ENCODE measurements at places on chromosomes 5 and 9.

GRCh38 chr5:54848581-54848980 is 136.8 kb downstream of the ESM1 start:
- no peak for DNase-seq

DNA sequence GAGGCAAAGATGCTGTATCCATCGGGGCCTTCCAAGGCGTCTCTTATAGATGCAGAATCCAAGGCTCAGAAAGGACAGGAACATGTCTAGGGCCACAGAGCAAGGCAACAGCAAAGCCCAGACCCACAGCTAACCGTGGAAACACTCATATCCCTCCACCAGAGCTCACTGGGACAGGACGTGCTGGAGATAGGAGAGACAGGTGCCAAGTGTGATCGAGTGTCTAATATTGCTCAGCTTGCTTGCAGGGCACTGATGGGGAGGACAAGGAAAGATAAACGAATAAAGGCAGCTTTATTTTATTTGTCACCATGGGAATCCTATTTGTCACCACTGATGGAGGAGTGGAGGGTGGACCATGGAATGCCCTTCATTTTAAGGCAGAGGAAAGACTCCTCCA is 44.0 kb upstream of the AKNA start:
- no peak for DNase-seq

DNA sequence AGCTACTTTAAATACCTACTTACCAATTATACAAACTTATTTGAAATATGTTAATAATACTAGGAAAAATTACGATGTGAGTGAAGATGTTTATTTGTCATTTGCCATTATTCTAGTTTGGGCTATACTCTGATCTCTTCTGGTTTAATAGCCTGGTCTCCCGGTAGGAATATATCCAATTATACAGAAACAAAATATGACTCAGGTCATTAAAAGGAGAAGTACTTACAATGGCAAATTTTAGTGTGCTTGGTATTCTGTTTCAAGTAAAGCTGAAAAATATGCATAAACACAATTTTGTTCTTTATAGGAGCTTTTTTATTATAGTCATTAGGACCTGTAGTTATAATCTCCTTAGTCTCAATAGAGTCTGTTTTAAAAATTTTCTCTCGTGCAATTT is 176.8 kb downstream of the SLCO4C1 start:
- DNase-seq = no peak

DNA sequence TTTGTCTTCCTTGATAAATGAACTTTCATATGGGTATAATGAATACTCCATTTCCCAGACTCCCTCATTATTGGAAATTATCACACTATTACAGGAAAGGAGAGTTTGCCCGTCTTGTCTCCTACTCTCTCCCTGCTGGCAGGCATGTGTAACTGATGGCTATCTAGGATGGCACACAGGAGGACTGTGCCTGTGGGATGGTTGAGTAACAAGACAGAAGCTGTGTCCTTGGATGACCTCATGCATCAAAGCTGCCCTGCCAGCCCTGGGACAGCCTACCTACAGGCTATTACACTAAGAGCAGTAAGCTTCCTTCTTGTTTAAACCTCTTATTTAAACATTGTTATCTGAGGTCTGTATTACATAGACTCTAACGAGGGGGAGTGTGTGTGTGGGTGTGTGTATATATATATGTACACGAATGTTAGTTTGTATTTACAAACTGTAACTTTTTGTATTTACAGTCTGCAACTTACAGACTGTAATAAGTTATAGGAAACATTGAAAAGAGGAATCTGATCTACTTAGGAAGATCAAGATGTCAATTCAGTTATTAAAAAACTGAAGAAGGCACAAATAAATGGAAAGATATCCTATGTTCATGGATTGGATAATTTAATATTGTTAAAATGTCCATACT is 247.6 kb upstream of the ACO1 start:
- DNase-seq = no peak

GRCh38 chr9:73549991-73550390 is 398.3 kb downstream of the ANXA1 start:
- DNase-seq = no peak

DNA sequence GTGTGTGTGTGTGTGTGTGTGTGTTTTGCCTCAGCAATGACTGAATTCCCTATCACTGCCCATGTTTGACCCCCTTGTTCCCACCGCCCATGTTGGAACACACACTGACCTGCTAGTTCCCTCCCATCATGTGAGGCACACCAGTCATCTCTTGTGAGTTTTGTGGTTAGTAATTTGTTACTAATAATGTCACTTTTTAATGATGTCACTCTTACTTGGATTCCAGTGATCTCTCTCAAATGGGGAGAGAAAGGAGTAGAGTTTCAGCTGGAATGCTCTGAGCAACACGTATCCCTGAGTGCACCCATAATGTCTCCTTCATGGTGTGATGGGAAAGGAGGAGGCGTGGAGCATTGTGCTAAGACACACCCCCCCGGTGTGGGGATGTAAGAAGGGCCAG is 172.6 kb downstream of the SH3GL2 start:
- no peak for DNase-seq

DNA sequence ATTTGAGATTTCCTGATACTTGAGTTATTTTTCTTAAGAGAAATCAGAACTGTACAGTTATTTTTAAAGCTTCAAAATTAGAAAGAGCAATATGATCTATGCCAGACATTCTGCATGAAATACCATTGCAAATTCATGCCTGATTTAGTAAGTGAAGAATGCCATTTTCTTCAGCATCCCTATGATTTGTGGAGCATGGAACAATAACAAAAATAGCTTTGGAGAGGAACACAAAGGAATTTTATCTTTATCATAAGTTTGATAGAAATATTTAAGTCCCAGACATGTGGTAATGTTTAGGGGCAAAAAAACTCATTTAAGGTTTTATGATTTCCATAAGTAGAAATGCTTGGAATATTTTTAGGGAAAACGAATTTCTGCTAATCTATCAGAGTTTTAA is 1863.4 kb downstream of the EFNA5 start:
- DNase-seq = no peak

DNA sequence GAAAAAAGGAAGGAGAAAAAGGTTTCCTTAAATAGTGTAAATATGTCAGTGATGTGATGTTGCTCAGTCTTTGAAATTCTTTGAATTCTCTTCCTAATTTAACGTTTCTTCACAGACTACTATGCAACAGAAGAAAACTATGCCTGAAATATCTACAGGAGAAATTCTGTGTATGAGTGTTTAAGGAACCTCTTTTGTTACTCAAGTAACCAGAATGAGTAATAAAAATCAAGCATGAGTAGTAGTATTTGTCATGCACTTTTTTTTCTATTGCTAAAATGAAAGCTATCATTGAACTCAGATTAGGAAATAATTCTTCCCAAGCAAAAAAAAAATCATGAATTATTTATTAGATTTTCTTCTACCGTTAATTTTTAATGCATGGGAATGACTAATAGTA is 20.3 kb upstream of the THG1L start:
- no peak for DNase-seq

- no peak for DNase-seq
Observed at GRCh38 chr9:118088090-118088489, 383.9 kb downstream of the TLR4 start.

- DNase-seq = no peak
Observed at GRCh38 chr9:76101491-76101890, 211.0 kb downstream of the PCSK5 start.

GRCh38 chr9:137103206-137103999 is 11.1 kb downstream of the DPP7 start:
- DNase-seq = no peak

GRCh38 chr9:16062542-16063240 is 509.8 kb downstream of the CCDC171 start:
- DNase-seq = no peak

- no peak for DNase-seq
Observed at GRCh38 chr9:105963343-105964099, 269.2 kb downstream of the TMEM38B start.

- DNase-seq = no peak
Observed at GRCh38 chr5:64939772-64940510, 171.2 kb downstream of the CWC27 start.

GRCh38 chr5:126044931-126045565 is 378.2 kb upstream of the GRAMD2B start:
- no peak for DNase-seq

DNA sequence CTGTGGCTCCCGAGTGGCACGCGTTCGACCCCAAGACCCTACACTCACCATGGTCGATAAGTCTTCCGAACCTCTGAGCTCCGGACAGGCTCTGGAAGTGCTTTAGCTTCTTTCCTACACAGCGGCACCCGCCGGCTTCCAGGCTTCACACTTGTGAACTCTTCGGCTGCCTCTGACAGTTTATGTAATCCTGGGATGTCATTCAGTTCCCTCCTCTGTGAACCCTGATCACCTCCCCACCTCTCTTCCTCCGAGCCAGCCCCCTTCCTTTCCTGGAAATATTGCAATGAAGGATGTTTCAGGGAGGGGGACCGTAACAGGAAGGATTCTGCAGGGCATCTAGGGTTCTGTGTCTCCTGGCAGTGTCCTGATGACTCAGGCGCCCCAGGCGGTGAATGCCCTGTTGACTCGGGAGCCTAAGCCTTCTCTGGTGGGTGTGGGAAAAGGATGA is at the start of gene CD14:
CD14 (minus strand) TSS at position 155 of the 451 bp plus-strand sequence; CDS start at position 51, 104 bp downstream.
- no peak for DNase-seq

- DNase-seq = no peak
Observed at GRCh38 chr5:99285606-99286005, 356.8 kb upstream of the CHD1 start.

DNA sequence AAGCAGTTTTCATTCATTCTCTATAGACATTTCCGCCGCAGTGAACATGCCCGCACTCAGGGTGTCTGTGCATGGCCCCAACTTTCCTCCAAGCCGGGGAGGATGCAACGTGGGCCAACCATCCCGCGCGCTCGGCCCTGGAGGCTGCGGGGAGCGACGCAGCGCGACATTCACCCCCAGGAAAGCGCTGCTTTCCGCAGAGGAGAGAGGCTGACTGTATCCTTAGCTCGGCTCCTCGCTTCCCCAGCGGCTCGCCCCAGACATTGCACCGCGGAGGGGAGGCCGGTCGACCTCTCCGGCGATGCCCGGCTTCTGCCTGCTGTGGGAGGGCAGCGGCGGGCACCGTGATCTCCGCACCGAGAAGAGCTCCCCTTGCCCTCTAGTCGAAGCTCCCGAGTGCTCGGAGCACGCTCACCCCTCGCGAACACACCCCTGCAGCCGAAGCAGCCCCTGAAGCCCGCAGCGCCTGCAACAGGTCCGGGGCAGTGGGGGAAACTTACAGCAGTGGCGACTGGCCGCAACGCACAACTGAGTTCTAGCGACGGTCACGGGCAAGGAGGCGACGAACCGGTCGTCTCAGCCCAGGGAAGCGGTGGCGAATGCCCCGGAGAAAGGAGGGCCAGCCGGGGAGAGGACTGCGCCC is 600 bp downstream of the ENC1 start:
- no peak for DNase-seq

- DNase-seq = peak; percentile 8
Observed at GRCh38 chr5:110054240-110054639, 364.5 kb downstream of the MAN2A1 start.

DNA sequence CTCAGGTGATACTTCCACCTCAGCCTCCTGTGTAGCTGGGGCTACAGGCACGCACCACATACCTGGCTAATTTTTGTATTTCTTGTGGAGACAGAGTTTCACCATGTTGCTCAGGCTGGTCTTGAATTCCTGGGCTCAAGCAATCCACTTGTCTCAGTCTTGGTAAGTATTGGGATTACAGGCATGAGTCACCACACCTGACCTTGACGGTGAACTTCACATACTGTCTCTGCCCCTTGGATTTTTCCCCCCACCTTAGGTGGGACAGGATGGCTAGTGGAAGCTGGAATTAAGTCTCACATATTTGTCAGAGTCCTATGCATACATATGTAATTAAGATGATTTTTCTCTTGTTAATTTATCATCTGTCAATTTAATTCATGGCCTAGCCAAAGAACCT is 20.9 kb upstream of the RFK start:
- DNase-seq = no peak

GRCh38 chr5:59326596-59326995 is 566.9 kb downstream of the PDE4D start:
- DNase-seq = no peak

DNA sequence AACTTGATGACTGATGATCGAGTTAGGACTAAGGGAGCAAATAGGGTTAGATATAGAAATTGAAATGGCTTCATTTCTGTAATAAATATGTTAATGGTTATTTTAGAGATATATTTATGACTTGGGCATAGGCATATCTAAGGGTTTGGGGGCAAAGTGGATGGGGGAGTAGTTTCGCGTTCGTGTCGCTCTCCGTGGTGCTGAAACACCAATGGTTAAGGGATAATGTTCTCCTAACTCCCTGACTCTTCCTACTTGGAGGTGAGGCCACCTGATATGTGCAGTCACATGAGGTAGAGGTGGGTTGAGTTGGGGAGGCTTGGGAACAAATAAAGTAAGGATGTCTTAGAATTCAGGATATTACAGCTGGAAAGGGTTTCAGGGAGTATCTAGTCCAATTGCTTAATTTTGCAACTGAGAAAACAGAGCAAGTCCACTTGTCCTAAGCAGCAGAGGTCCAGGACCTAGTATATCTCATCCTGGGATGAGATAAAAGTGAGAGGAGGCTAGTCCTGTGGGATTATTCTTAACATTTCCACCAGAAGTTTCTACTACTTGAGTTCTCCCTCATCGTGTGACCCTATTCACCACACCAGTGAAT is 44.0 kb upstream of the MAP1B start:
- no peak for DNase-seq

GRCh38 chr5:178284093-178284675 is 51.6 kb upstream of the PHYKPL start:
- no peak for DNase-seq

- no peak for DNase-seq
Observed at GRCh38 chr9:76502746-76503145, 43.8 kb downstream of the GCNT1 start.

- no peak for DNase-seq
Observed at GRCh38 chr5:33277061-33277650, 163.6 kb upstream of the TARS1 start.

DNA sequence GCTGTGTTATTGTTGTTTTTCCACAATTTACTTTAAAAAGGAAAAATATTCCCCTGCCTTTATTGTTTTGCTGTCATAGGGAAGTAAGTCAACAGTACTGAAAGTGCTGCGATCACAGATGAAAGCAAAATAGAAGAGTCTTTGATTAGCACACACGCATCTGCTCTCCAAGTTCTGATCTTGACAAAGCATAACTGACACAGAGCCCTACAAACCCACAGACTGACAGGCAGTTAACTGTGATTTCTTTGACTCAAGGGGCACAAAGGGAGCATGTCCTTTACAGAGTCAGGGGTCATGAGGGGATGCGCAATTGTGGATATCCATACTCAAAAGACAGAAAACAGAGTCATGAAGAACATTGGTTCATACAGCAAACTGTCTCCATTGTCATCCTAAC is 123.7 kb downstream of the SNCAIP start:
- DNase-seq = no peak

All from stimulated activated CD4-positive, alpha-beta T cell treated with anti-CD3 and anti-CD28 coated beads, Interleukin-1b, Interleukin-23, amount 100 ng/mL, for 1 hour (primary cell).